ENCODE measurements at places on chromosomes 12 and 14.
A peak's percentile ranks its signal among the peaks of the same experiment; 100 is the strongest.

- no peak for DNase-seq
These were observed 128.1 kb upstream of the MIS18BP1 start for GRCh38 chr14:45381091-45381490.

GRCh38 chr12:257521-258321, 4.9 kb downstream of the SLC6A13 start:
- DNase-seq = no peak

DNA sequence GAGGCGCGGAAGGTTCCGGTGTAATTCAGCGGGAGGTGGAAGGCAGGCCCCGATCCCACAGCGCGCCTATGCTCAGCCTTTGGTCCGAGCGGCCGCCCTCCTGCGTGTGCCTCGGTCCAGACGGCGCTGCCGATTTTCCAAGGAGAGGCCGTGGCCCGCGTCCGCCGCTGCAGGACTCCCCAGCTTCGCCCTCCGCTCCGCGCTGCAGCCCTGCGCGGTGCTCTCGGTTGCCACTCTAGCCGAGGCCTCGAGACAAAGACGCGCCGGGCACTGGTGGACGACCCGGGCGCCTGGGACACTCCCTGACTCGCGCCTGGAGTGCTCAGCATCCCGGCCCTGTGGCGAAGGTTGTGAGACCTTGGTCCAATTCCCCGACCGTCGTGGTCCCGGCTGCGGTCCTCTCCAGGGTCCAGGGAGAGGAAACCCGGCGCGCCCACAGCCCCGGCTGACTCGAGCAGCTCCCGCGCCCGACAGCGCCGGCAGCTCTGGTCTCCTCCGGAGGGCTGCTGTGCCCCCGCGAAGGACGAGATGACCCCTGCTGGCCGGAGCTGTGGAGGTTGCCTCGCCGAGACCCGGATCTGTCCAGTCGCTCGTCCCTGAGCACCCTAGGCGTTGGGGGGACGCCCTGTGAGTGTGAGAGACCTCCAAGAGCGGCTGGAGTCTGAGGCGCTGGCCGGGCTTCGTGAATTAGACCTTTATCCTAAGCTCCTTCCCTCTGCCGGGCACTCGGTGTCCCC, 6.5 kb downstream of the HOXC12 start:
- DNase-seq = no peak

DNA sequence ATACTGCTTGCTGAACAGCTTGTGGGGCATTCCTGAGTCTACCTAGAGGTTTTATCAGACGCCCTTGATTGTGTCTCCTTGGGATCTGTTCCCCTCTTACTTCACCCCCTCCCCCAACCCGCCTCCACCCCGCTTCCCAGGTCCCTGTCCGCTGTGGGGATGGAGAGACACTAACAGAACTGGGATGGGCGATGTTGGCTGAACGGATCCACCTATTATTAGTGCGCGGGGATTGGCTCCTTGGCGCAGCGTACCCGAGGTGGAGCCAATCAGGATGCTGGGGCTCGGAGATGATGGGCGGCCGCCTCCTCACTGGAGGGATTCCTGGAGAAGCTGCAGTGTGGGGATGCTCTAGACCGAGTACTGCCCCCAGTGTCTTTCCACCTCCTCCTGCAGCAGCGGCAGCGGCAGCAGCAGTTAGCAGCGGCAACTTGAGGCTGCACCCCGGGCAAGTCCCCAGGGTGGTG, at the start of gene SYT1:
Gene SYT1, plus strand, starts transcription at position 372 of the 467 bp plus-strand sequence.
- DNase-seq = peak; percentile 98

DNA sequence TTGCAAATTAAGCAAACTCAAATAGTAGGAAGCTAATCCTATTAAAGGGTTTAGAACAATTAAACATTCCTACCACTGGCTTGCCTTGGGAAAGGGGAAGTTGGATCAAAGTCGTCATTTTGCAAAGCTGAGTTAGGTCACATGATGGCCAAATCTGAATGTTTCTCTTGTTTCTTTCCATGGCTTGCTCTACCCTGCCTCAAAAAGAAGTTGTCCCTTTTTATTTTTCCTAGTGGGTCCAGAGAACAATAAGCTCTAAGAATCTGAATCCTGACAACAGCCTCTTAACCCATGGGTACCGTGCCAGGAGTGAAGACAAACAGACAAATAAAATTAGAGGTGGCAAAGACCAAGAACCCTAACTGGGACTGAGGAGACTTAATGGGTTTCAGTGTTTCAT, 26.2 kb upstream of the NPFF start:
- DNase-seq = no peak

DNA sequence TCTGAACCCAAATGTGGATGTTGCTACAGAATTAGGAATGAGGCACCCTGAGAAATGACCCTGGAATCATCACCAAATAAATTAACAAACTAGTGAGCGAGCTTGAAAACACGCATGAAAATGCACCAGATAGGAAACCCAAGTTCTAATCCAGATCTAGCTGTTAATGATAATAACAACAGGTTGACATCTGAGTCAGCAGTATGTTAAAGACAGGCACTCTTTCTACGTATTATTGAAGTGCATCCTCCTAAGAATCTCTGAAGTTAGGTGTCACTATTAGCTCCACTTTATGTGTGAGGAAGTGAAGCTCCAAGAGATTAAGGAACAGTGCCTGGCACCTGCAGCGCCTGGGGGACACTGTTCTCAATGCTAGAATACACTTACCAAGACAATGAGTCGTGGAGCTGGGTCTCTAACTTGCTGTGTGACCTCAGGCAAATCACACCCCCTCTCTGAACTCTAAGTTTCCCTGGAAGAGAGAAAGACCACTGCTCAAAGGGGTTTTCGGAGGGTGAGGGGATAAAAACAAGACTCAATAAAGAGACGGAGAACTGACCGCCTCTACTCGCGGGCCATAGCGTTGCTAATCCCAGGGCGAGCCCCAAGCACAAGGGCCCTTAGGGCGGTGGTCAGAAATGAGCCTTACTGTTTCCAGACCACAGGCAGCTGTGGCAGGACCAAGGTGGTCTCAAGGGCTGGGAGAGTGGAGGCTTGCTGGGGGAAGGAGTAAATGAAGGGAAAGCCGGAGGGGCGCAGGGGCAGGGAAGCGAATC, 2.1 kb downstream of the SLC6A12 start:
- no peak for DNase-seq

DNA sequence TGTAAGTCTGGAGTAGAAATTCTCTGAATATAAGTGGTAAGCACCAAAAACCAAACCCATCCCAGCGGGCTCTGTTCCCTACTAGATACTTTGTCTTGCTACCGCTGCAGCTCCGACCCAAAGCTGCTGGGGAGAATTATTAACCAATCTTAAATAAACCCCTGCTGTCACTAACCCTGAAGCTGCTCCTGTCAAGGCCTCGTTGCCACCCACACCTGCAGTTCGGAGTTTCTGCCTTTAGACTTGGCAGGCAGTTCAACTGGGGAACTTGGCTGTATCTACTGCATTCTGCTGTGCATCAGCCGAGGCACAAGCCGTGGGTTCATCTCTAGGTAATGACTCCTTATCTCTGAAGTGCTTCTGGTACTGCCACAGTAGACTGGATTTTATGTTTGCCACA, 55.5 kb downstream of the PPM1A start:
- no peak for DNase-seq

GRCh38 chr12:2154050-2154449, 101.3 kb downstream of the CACNA1C start:
- no peak for DNase-seq

DNA sequence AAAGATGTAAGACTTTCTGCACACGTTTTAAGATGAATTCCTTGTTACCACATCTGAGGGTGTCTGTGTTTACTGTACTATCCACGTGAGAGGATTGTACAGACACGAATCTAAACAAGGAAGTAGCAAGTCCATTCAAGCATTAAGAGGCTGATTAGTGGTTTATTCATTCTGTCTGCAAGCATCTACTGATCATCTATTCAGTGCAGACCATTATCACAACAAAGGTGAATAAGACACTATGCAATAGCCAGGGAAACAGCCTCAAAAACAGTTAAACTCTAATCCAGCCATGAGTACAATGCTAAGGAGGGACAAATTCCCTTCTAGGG, 111.6 kb upstream of the PZP start:
- no peak for DNase-seq

- no peak for DNase-seq
These were observed 150.9 kb upstream of the SLC16A7 start for GRCh38 chr12:59444932-59445331.

- DNase-seq = no peak
These were observed 113.1 kb upstream of the FOXG1 start for GRCh38 chr14:28653521-28653920.

GRCh38 chr14:60206837-60207533, 41.8 kb upstream of the DHRS7 start:
- DNase-seq = no peak

- no peak for DNase-seq
These were observed 69.1 kb downstream of the BRMS1L start for GRCh38 chr14:35895256-35895655.

- DNase-seq = peak; percentile 90
These were observed 6.2 kb downstream of the AMN start for GRCh38 chr14:102928412-102929240.

GRCh38 chr12:88144037-88144436, 1.9 kb downstream of the TMTC3 start:
- no peak for DNase-seq

- no peak for DNase-seq
These were observed 21.9 kb upstream of the ZFP36L1 start for GRCh38 chr14:68814539-68815297.

GRCh38 chr12:67155863-67156262, 113.3 kb upstream of the CAND1 start:
- DNase-seq = no peak

- DNase-seq = no peak
These were observed 46.9 kb downstream of the ACTN1 start for GRCh38 chr14:68932231-68932630.

Data from NCI-H2171 treated with DMSO at 0.1 percent for 48 hours (cell line).